ENCODE measurements at places on chromosomes 2 and 18. TPM values are rescaled to one million over a fixed set of nuclear protein-coding genes. Genes with fewer than 3 reads are reported as not detected.

The SPRED2 gene
- 15.7 TPM for total RNA-seq

The UGT1A4 gene
- not detected for total RNA-seq

The RAB17 gene
- total RNA-seq = 262 TPM

The RAD51AP2 gene
- not detected for total RNA-seq

The FBXO48 gene
- total RNA-seq = 1.2 TPM

The SOX11 gene
- total RNA-seq = not detected

The ATAD2B gene
- total RNA-seq = 51.3 TPM

The LRP1B gene
- total RNA-seq = 0.10 TPM

The SLC40A1 gene
- total RNA-seq = 103 TPM

The NAT8 gene
- not detected for total RNA-seq

The DSC1 gene
- not detected for total RNA-seq

The ACTG2 gene
- total RNA-seq = 12.6 TPM

The PARD6G gene
- total RNA-seq = 5.6 TPM

The LINC00305 gene
- total RNA-seq = not detected

The KIF5C gene
- 0.66 TPM for total RNA-seq

The CIB4 gene
- total RNA-seq = not detected

The ZNF396 gene
- total RNA-seq = 3.0 TPM

The SCN7A gene
- total RNA-seq = 55.0 TPM

The DNAJC10 gene
- total RNA-seq = 82.7 TPM

The GCG gene
- not detected for total RNA-seq

The KANSL3 gene
- 50.1 TPM for total RNA-seq

The SAG gene
- not detected for total RNA-seq

The CHRNG gene
- not detected for total RNA-seq

The B4GALT6 gene
- total RNA-seq = 1.8 TPM

The CELF4 gene
- total RNA-seq = not detected

The LYPD6 gene
- 0.89 TPM for total RNA-seq

The STARD6 gene
- total RNA-seq = not detected

The SERPINB11 gene
- total RNA-seq = not detected

The CIDEA gene
- not detected for total RNA-seq

The CABYR gene
- total RNA-seq = not detected

The C2orf78 gene
- not detected for total RNA-seq

The REG1B gene
- total RNA-seq = not detected

The FAM110C gene
- total RNA-seq = 5.9 TPM

The B3GNT7 gene
- total RNA-seq = 108 TPM

The PTPRN gene
- total RNA-seq = not detected

The PPP1R7 gene
- total RNA-seq = 38.8 TPM

The C1QL2 gene
- not detected for total RNA-seq

The HK2 gene
- total RNA-seq = 29.3 TPM

The IL1RN gene
- 4.7 TPM for total RNA-seq

The ANKRD62 gene
- not detected for total RNA-seq

The RUFY4 gene
- total RNA-seq = 0.15 TPM

The BCS1L gene
- total RNA-seq = 24.3 TPM

The NYAP2 gene
- total RNA-seq = 2.4 TPM

The NPHP1 gene
- 5.0 TPM for total RNA-seq

The RGPD6 gene
- total RNA-seq = 101 TPM

The TFCP2L1 gene
- total RNA-seq = 23.4 TPM

The BABAM2 gene
- 41.8 TPM for total RNA-seq

The TLX2 gene
- not detected for total RNA-seq

The EGR4 gene
- 0.10 TPM for total RNA-seq

The MOGAT1 gene
- total RNA-seq = 0.46 TPM

The DGUOK gene
- 26.6 TPM for total RNA-seq

The HADHA gene
- 115 TPM for total RNA-seq

The CRYGC gene
- total RNA-seq = not detected

The MEP1B gene
- not detected for total RNA-seq

The RBM45 gene
- total RNA-seq = 18.3 TPM

The AOX1 gene
- 8.7 TPM for total RNA-seq

All from upper lobe of left lung (tissue), 6 donors.